ENCODE measurements at places on chromosomes 5 and 9. TPM values are rescaled to one million over a fixed set of nuclear protein-coding genes. Genes with fewer than 3 reads are reported as not detected.
A peak's percentile ranks its signal among the peaks of the same experiment; 100 is the strongest.

DNA sequence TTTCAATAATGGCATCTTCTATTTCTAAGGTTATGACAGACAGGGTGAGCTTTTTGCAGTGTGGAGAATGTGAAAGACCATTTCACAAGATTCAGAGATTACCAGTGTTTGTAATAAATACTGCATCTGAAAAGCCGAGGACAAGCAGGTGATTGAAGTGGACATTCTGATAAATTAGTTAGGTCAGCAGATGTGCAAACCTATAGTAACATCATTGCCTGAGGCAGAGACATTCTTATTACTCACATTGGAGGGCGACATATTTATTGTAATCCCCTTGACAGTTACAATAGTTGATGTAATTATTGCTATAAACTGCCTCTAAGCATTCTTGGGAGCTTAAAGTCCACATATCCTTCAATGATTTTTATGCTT is 3.3 kb downstream of the RASGRF2 start:
- no peak for DNase-seq

DNA sequence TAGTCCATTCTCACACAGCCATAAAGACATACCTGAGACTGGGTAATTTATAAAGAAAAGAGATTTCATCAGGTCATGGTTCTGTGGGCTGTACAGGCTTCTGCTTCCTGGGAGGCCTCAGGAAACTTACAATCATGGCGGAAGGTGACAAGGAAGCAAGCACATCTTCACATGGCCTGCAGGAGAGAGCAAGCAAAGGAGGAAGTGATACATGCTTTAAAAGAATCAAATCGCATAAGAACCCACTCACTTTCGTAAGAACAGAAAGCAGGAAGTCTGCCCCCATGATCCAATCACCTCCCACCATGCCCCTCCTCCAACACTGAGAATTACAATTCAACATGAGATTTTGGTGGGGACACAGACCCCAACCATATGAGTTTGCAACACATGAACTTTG is 5.1 kb upstream of the FBXO38 start:
- DNase-seq: no peak

DNA sequence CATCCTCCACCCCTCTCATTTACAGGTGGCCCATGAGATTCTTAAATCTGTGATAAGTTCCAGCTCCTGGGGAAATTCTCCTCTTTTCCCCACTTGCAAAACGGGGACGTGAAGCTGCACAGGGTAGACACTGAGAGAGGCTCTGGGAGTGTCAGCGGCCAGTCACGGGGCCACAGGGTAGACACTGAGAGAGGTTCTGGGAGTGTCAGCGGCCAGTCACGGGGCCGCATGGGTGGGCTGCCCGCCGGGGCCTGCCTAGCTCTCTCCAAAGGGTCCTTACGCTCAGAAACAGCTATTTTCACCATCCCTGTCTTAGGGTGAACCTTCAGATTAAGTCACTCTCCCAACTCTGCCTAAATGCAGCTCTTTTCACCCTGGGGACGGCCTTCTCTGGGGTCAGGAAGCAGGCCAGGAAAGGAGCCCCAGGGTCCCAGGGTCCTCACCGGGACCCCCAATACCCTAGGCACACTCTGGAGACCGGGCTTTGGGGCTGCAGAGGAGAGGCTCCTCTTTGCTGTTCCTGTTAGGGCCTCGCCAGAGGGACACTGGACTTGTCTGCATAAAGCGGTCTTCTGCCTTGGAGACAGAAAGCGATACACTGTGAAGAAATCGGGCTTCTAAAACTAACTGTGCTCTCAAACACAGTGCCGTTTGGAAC is 1.5 kb downstream of the FAM78A start:
- DNase-seq: no peak

- DNase-seq: no peak
These were observed 16.4 kb downstream of the SEMA4D start for GRCh38 chr9:89481538-89481915.

DNA sequence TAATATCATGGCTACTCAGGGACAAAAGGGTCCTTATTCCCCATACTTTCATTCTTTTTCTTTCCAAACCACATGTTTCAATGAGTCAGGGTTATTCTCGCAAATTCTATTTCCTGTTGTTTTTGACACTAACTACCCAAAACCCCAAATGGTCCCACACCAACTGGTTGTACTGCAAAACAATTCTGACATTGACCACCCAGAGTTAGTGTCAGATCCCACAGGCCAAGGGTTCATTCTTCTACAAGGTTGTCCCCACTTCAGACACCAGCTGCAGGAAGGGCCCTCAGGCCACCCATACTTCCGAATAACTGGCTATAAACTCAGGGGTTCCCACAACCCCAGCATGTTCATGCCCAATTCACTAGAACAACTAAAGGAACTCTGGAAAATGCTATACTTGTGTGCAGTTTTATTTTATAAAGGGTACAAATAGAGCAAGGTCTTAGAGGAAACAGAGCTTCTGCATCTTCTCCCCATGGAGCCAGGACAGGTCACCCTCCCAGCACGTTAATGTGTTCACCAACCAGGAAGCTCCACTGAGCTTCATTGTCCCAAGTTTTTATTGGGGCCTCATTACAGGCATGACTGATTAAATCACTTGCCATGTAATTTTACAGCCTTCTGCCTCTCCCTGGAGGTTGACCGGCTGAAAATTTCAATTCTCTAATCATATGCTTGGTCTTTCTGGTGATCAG is 334.8 kb downstream of the DRD1 start:
- DNase-seq: no peak

DNA sequence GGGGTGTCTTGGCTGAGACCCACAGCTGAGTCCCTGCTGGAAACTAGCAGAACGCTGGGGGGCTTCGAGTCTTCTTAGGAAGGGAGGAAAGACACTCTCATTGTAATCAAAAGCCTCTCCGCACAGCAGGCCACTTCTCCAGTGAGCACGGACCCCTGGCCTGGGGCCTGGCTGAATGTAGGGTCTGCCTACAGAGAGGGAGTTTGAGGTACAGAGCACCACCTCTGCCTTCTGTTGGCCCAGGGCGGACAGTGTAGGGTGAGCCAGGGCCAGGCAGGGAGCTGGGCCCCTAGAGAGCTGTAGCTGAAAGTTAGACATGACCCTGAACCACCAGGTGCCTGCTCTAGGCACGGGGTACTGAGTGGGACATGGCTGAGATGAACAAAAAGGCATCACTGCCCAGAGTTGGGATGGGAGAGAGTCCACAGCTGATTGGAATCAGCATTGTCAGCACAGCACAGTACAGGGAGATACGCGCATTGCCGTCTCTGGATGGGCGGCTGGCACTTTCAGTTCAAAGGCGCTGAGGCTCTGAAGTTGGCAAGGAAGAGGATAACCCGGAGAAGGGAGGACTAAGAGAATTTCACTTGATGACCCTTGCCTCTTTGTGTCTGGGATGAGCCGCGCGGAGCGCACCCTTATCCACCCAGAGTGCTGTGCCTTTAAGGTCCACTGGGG is 363 bp upstream of the SLC25A48 start:
- DNase-seq: no peak

DNA sequence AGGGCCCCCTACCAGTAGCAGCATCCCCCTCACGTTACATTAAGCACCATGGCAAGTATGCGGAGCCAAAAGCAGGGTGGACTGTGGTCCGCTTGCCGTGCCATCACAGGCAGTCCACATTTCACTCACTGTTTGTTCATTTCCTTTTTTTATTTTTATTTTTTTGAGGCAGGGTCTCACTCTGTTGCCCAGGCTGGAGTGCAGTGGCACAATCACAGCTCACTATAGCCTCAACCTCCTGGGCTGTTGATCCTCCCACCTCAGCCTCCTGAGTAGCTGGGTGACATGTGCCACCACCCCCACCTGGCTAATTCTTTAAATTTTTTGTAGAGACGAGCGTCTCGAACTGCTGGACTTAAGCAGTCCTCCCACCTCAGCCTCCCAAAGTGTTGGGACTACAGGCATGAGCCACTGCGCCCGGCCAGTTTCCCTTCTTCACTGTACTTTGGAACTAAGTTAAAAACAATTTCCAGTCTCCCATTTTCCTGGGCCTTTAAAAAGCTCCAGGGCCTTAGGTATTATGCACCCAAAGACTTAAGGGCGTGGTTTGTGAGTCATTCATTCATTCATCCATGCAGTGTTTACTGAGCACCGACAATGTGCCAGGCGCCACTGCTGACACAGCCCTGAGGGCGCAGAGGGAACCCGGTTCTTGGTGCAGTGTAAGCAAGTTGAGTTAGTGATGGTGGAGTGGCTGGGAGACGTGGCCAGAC is 19.9 kb downstream of the PRRX2 start:
- DNase-seq: no peak

DNA sequence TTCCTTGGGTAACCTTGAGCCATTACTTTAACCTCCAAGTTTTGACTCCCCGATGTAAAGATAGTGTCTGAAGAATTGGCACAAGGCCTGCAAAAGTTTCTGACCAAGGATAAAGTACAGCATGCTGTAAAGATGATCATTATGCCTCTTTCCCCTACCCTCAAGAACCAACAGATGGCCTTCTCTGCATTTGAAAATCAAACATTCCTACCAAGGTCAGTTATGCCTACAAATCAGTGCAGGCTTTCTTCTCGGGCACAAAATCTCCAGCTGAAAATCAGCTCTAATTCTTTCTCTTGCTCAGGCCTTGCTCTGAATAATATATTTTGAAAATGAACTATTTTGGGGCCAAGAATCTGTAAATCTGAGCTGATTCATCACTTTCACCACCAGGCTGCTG is 59.7 kb downstream of the PPP2R2B start:
- no peak for DNase-seq

- no peak for DNase-seq
These were observed 374.8 kb downstream of the NFIB start for GRCh38 chr9:13939134-13939533.

GRCh38 chr5:132776131-132776937 is 705 bp downstream of the SEPTIN8 start:
- DNase-seq: peak; percentile 62

- DNase-seq: no peak
These were observed 10.4 kb downstream of the LRRC8A start for GRCh38 chr9:128892221-128892921.

GRCh38 chr9:125768803-125769202 is 21.6 kb downstream of the PBX3 start:
- DNase-seq: no peak

DNA sequence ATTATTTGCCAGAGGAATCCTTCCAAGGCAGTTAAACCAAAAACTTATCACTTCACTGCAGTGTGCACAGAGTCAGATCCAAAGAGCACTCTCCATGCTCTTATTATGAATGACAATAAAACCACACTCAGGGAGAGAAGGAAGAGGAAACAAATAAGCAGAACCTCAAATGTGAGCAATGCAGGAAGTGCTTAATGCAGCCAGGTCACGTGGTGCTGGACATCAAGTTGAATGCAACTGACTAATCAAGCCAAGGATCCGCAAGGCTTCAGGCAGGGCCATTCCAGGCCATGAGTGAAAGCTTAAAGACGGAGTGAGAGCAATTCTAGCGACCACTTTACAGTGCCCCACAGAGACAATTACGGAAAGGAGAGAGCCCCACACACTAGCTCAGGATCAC is 230.4 kb upstream of the PUM3 start:
- DNase-seq: no peak

DNA sequence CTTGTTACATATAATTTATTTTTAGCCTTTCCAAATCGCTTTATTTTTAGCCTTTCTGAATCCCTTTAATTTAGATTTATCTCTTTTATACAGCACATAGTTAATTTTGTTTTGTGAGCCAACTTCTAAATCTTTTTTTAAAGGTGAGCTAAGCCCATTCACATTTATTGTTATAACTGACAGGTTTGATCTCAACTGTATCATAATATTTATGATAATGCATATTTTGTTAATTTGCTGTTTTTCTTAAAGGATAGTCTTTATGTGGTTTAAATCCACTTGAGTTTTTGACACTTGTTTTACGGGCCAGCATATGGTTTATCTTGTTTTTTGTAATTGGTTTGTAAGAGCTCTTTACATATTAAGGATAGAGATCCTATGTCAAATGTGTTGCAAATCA is 177.8 kb upstream of the SMIM23 start:
- DNase-seq: no peak

AUH gene
- total RNA-seq: 22.8 TPM

C5orf52 gene
- not detected for total RNA-seq

ZFP37 gene
- total RNA-seq: 14.1 TPM

ELAVL2 gene
- total RNA-seq: 21.1 TPM

NUTM2F gene
- 0.22 TPM for total RNA-seq

SPATA6L gene
- 0.99 TPM for total RNA-seq
